ENCODE measurements at places on chromosomes 12 and 14.

GRCh38 chr14:76752744-76753143 lies 8.5 kb upstream of the VASH1 start:
- no peak for DNase-seq

DNA sequence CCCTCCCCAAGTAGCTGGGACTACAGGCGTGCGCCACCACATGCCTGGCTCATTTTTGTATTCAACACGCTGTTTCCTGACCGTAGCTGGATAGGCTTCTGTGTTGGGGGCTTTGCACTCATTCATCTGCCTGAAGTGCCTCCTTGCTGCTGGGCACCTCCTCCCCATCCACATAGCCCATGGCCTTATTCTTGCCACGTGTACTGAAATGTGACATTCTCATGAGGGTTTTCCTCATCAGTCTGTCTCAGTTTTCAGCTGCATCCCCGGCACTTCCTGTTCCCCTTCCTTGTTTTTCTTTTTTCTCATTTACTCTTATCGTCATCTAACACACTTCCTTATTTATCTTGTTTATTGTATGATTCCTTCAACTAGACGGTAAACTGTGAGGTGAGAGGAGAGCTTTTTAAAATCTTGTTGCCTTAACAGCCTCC lies 36.6 kb downstream of the RCOR1 start:
- no peak for DNase-seq

DNA sequence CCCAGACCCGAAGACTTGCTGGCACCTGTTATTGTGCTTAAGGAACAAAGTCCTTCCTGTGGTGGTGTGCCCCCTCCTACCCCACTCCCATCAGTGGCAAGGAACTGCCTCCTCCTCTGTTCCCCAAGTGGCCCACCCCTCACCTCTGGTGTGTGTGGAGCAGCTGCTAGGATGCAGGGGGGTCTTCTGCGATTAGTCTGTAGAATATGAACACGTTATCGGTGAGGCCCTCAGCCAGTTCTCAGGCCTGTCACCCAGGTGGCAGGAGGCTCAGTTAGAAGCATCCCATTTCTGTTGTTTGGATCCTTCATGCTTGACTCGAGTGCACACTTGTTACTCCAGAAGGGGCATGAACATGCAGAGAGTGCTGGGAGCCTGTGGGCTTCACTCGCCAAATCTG lies 39.3 kb downstream of the RAB35 start:
- no peak for DNase-seq

- no peak for DNase-seq
Observed at GRCh38 chr12:105860561-105861207, 278.1 kb downstream of the NUAK1 start.

- DNase-seq: no peak
Observed at GRCh38 chr12:119334430-119335170, at the start of gene CCDC60. CCDC60 (plus strand) TSS chr12:119334729; CDS start chr12:119335177, 448 bp downstream.

GRCh38 chr12:3552726-3553045 lies 61.7 kb downstream of the PRMT8 start:
- DNase-seq: no peak
